ENCODE measurements at places on chromosomes 6 and 20.

DNA sequence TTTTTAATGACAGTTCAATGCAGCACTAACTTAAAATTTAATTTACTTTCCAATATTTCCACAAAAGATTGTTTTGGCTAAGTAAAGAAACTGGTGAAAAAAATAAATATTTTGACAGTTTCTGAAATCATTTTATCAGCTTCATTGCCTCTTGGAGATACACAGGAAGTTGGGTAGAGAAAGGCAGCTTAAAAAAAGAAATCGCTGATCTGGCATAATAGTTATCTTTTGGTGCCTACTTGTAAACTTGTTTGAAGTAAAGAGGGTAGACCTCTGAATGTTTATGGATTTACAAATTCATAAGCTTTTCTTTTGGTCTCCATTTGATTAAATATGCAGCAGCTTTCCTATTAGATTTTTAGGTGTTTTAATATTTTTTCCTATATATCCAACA lies 103.4 kb downstream of the RTN4IP1 start:
- DNase-seq = no peak

GRCh38 chr6:62980093-62980492 lies 231.2 kb upstream of the FKBP1C start:
- no peak for DNase-seq

GRCh38 chr6:174036-174435 lies 118.3 kb upstream of the DUSP22 start:
- DNase-seq = no peak

DNA sequence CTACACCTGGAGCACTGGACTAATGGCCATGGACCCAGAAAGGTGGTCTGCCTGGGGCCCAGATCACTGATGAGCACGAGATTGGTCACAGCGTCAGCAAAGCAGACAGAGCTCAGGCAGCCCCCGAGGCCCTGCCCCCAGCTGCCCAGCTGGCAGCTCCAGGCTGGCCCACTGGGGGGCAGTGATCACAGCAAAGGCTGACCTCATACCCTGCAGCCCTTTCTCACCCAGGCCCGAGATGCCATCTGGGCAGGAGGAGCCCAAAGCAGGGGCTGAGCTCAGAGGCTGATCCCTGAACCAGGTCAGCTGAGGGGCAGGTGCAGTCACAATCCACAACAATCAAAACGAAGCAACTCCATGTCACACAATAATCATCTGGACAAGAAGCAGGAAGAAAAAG lies 4.1 kb downstream of the MAP1LC3A start:
- DNase-seq = no peak

DNA sequence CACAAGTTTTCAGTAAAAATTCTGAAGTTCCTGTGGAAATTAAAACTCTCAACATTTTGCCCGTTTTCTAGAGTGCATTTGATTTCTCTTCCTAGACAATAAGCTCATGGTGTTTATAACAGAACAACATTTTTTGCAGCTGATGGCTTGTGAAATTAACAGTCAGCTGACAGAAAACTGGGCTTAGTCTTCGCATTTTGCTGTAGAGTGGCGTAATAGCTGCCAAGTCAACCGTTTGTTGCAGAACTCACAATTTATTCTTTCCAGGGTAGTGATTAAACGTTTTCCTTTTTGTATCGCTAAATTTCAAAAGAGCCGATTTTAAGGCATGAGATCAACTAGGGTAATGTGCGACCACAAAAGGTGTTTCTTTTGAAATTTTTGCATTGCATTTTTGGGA lies 1.4 kb downstream of the SPO11 start:
- no peak for DNase-seq

GRCh38 chr20:50138479-50139393 lies 14.8 kb downstream of the PEDS1 start:
- DNase-seq = no peak

DNA sequence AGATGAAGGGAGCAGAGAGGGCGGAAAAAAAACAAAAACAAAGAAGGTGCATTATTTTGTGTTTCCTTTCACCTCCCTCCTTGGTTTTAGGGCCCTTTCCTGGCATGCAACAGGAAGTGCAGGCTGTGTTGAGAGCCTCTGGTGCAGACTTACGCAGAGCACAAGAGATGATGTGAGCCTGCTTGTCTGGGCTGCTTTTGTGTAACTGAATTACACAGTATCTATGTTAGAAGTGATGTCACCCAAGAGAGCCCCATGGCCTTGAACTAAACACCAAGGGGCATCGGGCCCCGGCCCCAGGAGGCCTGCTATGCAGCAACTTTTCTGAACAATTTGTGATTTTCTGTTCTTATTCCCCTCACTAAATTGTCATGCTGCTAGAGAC lies 25.5 kb downstream of the GNAS start:
- no peak for DNase-seq

- no peak for DNase-seq
Observed at GRCh38 chr6:98941319-98941718, 6.4 kb downstream of the FBXL4 start.

GRCh38 chr6:139474145-139475108 lies 100.0 kb upstream of the CITED2 start:
- no peak for DNase-seq

GRCh38 chr6:136016228-136017225 lies 165.0 kb downstream of the PDE7B start:
- no peak for DNase-seq

DNA sequence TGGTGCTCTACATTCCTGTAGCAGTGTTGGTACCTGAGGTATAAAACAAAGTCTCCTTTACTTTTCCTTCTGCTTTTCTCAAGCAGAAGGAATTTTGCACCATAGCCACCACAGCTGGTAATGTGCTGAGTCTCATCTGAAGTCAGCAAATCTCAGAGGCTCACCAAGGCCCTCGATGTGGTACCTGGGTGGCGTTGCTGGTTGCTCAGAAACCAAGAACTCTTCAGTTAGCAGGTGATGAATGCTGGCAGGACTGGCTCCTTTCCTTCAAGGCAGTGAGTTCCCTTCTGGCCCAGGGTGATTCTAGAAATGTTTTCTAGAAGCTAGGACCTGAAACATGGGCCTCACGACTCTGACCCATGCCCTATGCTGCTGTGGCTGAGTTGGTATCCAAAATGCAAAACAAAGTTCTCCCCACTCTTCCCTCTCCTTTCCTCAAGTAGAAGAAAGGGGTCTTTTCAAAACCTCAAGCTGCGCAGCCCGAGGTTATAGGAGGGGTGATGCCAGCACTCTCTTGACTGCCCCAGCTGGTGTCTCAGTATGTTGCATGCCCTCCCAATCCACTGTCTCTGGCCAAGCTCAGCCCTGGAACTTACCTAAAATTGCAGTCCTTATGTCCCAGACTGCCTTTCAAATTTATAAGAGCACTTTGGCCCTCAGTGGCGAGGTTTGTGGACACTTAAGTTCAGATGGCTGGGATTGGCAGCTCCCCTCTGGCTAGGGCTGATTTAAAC lies 592.3 kb downstream of the FRK start:
- no peak for DNase-seq

DNA sequence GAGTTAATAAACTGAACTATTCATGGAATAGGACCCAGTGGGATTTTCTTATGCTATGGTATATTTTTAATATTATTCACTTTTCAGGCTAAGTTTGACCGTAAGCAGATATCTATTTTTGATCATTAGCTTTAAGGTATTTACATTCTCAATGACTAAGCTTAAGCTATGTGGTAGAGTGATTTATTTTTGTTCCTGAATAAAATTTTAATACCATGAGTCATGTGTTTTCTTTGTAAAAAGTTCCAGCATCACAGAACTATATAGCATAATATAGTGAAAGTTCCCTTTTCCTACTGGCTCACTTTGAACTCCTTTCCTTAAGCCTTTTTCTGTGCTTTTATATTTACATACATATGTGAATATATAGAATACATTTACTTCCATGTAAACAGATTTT lies 75.8 kb downstream of the BCKDHB start:
- DNase-seq = no peak

DNA sequence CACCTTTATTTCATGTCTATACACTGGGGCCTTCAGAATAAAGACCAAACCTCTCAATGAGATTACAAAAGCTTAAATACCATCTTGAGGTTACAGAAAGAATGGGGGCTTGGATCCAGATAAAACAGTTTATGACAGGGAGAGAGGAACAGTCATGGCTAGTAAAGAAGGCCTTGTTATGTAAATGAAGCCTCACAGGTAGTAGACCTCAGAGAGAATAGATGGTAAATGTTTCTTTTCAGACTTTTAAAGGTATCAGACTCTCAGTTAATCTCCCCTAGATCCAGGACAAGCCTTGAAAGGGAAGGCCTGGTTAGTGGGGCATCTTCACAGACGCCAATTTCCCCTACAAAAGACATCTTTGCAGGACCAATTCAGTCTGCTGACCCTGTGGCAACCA lies 1325.6 kb downstream of the HACE1 start:
- no peak for DNase-seq

DNA sequence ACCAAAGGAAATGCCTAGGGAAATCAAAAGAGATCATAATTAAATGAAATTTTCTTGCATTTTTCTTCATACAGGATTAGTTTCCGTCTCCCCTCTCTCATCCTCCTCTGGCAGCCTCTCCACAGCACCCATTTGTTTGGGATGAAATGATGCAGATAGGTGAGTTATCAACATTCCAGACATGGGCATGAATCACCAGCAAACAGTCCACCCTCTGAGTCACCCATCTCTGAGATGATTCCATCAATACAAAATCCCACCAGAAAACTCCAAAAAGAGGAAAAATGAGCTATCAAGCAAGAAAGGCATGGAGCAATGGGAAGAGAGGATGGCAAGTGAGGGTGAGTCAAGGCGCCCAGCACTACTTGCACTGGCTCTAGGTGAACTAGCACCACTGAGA lies 11.4 kb downstream of the MC3R start:
- DNase-seq = no peak

GRCh38 chr6:110103260-110103659 lies 76.2 kb downstream of the WASF1 start:
- no peak for DNase-seq

DNA sequence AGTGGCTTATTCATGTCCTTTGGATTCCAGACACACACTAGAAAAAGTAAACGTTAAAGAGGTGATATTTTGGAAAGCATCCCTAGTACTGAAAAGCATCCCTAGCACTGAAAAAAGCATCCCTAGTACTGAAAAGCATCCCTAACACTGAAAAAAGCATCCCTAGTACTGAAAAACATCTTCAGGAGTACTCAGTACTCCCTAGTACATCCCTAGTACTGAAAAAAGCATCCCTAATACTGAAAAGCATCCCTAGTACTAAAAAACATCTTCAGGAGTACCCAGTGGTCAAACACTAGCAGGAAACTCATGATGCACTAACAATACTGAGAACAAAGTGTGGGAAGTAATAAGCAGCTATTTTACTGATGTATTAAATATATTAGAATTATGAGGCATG lies 45.6 kb upstream of the SAMHD1 start:
- DNase-seq = no peak

DNA sequence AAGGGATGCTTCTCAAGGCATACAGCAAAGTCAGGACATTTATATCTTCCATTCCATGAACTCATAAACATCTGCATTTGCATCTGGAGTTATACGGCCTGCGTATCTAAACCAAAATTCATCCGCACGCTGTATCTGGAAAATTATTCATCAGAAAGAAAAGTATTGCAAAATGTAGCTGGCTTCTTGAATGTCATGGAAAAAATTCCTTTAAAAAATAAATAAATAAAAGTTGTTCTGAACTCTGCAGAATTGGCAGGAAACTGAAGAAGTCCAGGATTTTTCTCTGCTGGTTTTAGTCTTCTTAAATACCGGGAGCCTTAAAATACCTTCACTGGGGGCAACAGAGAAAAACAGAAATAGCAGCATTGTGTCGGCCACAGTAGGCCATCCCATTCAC lies 23.7 kb upstream of the FOXF2 start:
- no peak for DNase-seq

DNA sequence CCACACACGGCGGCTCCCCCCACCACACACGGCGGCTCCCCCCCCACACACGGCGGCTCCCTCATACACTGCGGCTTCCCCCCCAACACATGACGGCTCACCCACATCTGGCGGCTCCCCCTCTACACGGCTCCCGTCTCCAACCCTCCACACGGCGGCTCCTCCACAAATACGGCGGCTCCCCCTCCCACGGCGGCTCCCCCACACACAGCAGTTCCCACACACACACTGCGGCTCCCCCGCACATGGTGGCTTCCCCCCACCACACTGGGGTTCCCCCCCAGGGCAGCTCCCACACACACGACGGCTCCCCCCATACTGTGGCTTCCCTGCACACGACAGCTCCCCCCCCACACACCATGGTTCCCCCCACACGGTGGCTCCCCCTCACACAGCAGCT lies 98.0 kb downstream of the TTLL2 start:
- DNase-seq = no peak

DNA sequence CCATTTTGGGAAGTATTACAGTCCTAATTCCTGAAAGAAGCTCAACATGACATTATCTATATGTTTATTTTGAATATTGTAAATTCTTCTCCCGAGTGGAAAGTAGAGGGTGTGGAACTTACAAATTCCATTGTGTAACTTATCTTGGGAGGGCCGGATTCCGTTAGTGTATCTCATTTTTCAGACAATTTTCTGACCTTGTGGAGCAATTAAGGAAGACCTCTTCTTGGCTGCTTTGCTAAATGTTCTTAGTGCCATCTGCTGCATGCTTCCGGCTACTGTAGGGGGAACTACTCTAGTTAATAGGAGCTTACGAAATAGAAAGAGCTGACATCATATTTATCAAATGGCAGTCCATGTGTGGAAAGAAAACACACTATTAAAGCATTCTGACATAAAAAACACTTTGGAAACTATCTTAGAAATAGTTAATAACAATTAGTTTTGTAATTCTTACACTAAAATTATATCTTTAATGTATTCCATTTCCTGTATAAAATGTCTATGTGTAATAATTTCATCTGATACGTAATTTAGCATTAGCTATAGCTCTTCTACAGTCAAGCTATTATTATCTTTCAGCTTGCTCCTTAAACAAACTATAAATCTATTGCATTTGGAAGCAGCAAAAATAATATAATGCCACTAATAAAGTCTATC lies 41.5 kb upstream of the KCNQ5 start:
- DNase-seq = no peak

DNA sequence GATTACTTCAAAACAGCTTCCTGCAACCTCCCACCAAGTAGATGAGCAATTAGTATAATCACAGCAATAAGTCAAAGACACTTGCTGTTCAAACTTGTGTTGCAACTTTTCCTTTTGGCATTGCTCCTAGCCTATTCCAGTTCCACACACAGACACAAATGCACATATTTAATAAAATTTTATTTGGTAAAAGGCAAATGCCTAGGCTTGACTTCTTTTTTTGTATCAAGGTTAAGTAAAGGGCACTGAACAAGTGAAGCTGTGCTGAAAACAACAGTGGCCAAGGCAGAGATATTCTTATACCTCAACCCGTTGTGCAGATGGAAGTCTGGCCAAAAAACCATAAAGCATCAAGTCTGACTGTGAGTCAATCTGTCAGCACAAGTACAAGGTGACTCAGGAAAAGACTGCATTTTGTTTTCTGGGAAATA lies 708.4 kb upstream of the CITED2 start:
- DNase-seq = no peak

GRCh38 chr20:49354673-49355072 lies 76.8 kb upstream of the ZNFX1 start:
- DNase-seq = no peak

- DNase-seq = no peak
Observed at GRCh38 chr20:39474879-39475278, 512.7 kb downstream of the DHX35 start.
